ENCODE measurements at places on chromosomes 1 and 21. TPM values are rescaled to one million over a fixed set of nuclear protein-coding genes. Genes with fewer than 3 reads are reported as not detected.

DNA sequence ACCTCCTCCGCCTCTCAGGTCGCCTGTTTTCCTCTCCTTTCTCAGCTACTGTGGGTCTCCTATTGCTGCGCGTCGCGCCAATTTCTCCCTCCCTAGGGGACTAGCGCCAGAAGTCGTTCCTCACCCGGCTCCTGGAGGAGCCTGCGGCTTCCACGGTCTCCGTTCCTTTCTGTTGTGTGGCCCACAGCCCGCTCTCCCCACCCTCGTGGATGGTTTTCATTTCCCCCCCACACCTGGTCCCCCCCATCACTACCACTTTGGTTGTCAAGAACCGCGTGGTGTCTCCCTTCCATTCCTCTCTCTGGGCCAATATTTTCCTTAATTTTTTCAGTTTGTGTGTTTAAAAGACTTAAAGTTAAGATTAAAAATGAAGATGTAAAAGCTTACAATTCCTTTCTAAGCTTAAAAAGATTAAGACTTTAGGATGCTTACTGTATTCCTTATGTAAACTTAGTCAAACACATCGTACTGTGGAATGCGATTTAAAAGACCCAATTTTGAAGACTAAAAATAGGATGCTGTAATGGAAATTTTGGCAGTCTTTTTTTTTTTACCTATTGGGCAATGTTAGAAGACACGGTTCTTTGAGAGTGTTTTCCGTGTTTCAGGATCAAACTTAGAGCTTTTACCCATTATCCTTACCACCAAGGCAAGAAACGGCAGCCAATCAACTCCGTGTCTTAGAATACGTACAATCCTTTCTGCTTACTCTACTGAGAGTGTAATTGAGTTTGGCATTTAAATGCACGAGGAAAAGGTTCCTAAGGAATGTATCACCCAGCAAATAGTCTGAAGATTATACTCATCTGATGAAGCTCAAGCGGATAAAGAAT is 773 bp downstream of the CNST start:
- DNase-seq: no peak

- no peak for DNase-seq
Measured at GRCh38 chr1:25477448-25478034, 46.8 kb downstream of the MACO1 start.

DNA sequence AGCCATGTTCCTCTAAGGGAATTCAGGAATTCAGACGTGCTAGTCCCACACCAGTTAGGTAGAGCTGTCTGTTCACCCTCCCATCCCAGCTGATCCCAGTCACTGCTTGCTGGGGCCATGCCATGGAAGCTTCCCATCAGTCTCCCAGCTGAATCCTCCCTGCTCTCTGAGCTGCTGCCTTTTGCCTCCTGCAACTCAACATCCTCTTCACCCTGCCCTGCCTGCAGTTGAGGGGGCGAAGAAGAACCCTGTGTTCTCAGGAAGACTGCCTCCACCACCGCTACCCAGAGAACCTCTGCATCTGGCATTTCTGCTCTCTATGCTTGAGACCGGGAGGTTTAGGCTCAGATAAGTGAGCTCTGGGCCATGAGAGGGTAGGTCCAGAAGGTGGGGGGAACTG is 16.2 kb downstream of the CDCA8 start:
- DNase-seq: no peak

GRCh38 chr1:198850196-198850595 is 211.4 kb downstream of the PTPRC start:
- no peak for DNase-seq

DNA sequence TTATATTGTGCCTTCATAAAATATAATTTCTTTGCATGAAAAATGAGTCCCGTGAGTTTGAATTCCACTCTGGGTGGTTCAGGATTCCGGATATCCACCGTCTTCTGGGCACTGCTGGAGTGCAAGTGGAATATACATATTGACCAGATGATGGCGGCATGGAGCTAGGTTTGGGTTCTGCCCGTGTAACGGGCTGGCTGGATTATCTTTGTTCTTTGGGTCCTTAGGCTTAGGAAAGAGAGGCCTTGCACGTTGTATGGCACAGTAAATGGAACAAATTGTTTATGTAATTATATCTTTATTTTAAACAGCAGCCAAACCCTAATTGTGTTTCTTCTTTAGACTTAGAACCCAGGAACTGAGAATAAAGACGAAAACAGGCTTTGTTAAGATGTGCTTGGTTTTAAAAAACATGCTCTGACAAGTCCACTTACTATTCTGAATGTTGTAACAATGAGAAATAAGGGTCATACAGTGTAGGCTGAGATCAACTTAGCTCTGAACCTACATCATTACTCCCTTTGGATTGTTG is 13.5 kb upstream of the ACBD6 start:
- DNase-seq: peak; percentile 87

- DNase-seq: no peak
Measured at GRCh38 chr1:182955596-182956588, 2.9 kb upstream of the SHCBP1L start.

DNA sequence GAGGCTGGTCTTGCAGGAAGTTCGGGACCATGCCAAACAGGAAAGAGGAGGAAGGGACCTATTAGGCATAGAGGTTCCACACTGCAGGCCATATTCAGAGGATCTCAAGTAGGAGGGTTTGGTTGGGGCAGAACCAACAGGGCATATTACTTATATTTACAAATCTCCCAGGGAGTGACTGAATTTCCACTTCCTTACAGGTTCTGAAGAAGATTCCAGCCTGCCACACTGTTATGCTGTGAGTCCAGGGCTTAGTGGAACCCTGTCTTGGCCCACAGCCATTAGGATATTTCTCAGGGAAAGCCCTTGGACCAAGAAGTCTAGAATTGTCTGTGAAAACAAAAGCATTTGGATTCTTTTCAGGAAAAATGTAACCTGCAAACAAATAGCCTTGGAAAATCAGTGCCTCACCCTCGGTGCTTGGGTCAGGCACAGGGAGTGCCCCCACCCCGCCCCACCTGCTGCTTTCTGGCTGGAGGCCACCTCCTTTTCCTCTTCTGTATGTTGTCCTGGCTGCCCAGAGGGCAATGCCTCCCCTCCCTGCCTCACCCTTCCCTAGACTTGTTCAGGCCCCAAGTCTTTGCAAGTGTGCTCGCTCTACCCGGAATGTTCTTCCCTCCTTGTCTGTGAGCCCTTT is 41.0 kb upstream of the JUN start:
- DNase-seq: peak; percentile 81

DNA sequence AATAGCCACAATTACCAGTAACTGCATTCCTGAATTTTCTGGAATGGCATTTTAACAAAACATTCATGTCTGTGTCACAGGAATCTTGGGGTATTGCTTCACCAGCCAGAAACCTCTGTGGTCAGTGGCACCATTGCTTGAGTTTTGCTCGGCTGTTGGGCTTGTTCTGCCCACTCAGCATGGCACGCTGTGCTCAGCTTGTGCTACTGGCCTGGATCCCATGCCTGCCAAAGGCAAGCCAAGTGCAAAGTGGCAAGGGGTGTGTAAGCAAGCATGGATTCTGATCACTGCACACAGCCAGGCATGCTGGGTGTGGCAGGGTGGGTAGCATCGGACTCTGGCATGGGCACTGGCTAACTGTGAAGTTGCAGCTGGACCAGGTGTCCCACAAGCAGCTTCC is 1150.9 kb downstream of the MRPL39 start:
- no peak for DNase-seq

DNA sequence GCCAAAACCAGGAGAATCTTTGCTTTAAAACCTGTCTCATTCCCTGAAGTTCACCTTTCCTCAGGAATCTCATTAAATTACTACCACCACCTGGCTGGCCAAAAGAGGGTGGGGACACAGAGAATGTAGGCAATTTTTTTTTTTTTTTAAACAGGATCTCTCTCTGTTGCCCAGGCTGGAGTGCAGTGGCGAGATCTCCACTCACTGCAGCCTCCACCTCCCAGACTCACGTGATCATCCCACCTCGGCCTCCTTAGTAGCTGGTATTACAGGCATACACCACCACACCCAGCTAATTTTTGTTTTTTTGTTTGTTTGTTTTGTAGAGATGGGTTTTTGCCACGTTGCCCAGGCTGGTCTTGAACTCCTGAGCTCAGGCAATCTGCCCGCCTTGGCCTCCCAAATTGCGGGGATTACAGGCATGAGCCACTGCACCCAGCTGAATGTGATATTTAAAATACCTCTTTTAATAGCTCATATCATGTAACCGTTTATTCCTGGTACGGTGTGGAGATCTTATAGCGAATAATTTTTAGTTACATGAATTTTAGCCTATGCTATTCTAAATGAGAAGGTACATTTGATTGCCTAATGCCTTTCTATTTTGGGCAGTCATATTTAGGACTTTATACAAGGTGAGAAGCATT is 84.5 kb downstream of the POU2F1 start:
- no peak for DNase-seq

GRCh38 chr21:29335720-29336119 is 37.0 kb downstream of the BACH1 start:
- DNase-seq: no peak

DNA sequence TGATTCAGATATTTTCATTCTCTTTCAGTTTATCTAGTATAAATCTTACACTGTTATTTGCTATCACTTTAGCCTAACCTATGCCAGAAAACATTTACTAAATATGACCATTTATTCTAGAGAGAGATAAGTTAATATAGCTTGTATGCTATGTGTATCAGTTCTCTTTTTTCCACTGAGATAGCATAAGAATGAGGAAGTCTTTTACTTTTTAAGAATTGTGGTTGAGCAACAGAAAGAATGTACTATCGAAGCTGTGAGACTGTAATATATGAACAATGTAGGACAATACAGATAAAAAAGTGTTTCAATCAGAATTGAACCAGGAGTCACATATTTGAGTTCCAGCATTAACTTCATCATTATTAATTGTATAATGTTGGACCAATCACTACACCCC is 479.9 kb upstream of the PLXNA2 start:
- no peak for DNase-seq

GRCh38 chr1:200891774-200892157 is 2.9 kb upstream of the INAVA start:
- no peak for DNase-seq

- DNase-seq: no peak
Measured at GRCh38 chr1:52072291-52072690, 16.2 kb downstream of the BTF3L4 start.

DNA sequence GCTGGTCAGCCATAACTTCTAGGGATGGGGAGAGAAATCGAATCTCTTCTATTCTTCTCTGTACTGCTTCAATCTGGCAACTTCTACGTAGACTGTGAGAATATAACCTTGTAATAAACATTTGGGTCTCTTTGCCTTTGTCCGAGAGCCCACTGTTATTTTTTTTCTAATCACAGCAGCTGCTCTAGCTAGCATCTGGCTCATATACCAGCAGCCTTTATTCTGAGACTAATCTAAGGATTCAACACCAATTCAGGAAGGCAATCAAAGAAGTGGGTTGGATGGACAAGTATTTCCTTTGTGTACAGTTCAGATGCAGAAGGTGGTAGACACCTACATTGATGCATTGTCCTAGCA is 15.6 kb downstream of the PCP4 start:
- DNase-seq: no peak

C4BPA gene
- not detected for polyA plus RNA-seq

CASQ2 gene
- polyA plus RNA-seq: 2.6 TPM

PKP1 gene
- 0.47 TPM for polyA plus RNA-seq

C1orf216 gene
- 6.0 TPM for polyA plus RNA-seq

S100A7 gene
- not detected for polyA plus RNA-seq
